Upper lobe of right lung (tissue), 1 donor: ENCODE measurements at places on chromosomes 3 and 15. TPM values are rescaled to one million over a fixed set of nuclear protein-coding genes. Genes with fewer than 3 reads are reported as not detected.

DNA sequence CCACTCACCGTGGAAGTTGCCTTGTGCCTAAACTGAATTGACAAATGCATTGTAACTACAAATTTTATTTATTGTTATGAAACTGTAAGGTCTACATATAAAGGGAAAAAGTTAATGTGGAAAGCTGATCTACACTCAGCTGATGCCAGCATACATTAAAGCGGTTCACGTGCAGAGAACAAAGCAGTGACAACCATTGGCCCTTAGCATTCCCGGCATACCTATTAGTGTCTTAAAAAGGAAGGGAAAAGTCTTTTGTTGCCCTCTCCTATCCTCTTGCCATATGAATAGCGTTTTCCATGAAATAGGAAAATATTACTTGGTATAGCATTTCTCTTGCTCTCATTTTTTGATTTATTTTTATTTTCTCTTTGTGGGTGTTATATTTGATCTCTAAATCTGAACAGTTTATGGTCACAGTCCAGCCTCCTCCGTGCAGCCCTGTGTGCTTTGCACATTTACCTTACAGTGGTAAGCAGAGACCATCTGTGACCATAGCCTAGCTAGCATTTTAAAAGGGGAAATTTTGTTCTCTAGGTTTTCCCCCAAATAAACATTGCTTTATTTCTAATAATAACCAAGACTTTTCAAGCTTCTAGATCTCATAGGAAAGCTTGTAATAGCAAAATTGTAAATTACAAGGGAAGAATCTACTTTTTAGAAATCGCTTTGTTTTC lies 89.7 kb upstream of the CGNL1 start:
- DNase-seq: no peak

GRCh38 chr15:39200586-39200985 lies 380.3 kb upstream of the THBS1 start:
- no peak for DNase-seq

- no peak for DNase-seq
These were observed 22.4 kb downstream of the LRRK1 start for GRCh38 chr15:100941536-100941935.

- DNase-seq: no peak
These were observed 15.0 kb upstream of the EHD4 start for GRCh38 chr15:41987246-41987924.

DNA sequence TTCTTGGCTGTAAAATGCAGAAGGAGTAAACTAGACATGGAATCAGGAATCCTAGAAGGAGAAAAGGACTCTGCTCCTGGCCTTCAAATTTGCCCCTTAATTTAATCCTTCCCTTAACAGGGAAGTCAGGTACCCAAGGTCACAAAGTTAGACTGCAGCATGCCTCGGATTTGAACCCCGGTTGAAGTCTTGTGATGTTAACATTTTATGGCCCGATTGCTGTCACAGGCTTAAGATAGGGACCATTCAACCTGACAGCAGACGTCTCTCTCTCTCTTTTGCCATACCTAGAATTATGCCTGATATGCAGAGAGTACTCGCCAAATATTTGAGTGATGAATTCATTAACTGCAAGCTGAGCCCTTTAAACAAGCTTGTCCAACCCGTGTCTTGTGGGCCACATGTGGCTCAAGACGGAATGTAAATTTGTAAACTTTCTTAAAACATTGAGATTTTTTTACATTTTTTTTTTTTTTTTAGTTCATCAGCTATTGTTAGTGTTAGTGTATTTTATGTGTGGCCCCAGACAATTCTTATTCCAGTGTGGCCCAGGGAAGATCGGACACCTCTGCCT lies 217.2 kb downstream of the THSD4 start:
- DNase-seq: no peak

GRCh38 chr3:156300929-156301840 lies 180.8 kb downstream of the KCNAB1 start:
- DNase-seq: no peak

GRCh38 chr15:81313686-81314085 lies 10.3 kb downstream of the STARD5 start:
- no peak for DNase-seq

TEX9 gene
- total RNA-seq: 7.0 TPM

- no peak for DNase-seq
These were observed 233.1 kb upstream of the HES1 start for GRCh38 chr3:193902607-193903511.

ZCWPW2 gene
- 0.96 TPM for total RNA-seq

GRCh38 chr15:95853350-95853749 lies 477.1 kb upstream of the NR2F2 start:
- no peak for DNase-seq

DNA sequence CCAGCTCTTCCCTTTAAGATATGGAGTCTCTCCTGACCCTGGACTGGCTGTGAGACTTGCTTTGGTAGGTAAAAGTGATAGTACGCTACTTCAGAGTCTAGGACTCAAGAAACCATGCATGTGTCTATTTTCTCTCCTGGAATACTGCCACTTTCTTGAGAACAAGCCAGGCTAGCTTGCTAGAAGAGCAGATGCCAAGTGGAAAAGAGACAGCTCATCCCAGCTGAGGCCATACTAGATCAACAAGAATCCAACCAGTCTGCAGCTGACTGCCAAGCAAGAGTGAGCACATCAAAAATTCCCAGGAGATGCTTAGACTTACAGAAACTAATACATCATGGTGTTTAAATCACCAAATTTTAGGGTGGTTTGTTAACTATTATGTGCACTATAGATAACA lies 208.3 kb upstream of the RBMS3 start:
- no peak for DNase-seq

DNA sequence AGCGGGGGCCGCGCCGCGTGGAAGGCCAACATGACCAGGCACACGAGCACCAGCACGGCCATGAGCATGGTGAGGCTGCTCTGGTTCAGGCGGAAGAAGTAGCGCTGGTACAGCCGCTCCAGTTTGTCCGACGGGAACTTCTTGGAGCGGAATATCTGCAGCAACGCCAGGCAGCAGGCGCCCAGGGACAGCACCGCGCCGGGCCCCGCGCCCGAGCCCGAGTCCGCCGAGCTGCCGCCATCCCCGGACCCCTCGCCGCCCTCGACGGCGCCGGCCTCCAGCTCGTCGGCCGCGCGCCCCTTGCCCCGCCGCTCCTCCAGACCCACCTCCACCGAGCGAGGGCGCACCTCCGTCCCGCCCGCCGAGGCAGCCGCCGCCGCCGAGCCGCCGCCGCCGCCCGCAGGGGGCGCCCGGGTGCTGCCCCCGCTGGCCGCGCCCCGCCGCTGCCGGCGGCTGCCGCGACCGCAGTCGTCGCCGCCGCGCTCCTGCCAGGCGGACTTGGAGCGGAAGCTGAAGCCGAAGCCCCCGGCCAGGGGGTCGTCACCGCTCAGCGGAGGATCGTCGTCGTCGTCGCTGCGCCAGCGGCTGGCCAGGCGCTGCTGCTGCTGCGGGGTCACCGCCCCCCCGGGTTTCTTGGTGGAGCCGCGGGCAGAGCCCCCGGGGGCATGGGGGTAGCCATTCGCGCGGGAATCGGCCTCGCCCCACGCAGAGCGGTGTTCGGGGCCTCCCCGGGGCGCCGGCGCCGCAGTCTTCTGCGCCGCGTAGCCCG lies 957 bp downstream of the ADCY5 start:
- DNase-seq: no peak

DNA sequence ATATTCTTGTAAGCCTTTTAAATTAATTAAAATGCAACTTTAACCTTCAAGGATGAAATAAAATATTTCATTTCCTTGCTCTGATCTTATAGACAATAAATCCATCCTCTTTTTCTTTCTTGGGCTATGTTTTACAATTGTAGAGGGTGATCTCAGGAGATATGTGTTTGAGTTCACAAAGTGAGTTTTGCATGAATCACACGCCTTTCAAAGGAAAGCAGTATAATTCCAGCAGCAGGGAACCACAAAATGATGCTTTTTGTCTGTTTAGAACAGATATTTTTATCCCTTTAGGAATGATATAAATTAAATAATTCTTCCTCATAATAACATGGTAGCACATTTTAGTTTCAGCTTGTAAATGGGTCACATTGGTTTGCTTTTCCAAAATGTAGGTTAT lies 191.2 kb downstream of the SEMA6D start:
- DNase-seq: no peak

DNA sequence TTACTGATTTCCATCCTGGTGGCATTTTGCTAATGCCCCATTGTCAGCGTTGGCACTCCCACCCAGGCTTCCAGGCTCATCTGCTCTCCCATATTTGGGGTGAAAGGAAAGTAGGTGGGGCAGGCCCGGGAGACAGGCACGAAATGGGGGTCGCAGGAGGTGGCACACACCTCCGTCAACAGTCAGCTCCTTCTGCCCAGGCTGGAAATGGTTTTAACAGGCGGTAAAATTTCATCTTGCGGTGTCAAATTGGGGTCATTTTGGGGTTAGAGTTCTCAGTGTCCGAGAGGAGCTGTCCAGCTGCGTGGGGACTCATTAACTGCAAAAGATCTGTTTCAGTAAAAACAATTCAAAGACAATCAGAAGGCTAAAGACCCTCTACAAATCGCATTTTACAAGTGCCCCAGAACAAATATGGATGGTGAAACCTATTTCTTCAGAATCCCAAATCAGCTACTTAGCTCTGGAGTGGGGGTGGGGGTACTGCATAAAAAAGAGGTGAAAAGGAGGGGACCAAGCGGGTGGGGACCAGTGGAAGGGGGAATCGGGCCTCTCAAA lies 4.2 kb upstream of the MEIS2 start:
- no peak for DNase-seq

GRCh38 chr3:52039846-52040245 lies 16.5 kb downstream of the DUSP7 start:
- DNase-seq: peak; percentile 92

DNA sequence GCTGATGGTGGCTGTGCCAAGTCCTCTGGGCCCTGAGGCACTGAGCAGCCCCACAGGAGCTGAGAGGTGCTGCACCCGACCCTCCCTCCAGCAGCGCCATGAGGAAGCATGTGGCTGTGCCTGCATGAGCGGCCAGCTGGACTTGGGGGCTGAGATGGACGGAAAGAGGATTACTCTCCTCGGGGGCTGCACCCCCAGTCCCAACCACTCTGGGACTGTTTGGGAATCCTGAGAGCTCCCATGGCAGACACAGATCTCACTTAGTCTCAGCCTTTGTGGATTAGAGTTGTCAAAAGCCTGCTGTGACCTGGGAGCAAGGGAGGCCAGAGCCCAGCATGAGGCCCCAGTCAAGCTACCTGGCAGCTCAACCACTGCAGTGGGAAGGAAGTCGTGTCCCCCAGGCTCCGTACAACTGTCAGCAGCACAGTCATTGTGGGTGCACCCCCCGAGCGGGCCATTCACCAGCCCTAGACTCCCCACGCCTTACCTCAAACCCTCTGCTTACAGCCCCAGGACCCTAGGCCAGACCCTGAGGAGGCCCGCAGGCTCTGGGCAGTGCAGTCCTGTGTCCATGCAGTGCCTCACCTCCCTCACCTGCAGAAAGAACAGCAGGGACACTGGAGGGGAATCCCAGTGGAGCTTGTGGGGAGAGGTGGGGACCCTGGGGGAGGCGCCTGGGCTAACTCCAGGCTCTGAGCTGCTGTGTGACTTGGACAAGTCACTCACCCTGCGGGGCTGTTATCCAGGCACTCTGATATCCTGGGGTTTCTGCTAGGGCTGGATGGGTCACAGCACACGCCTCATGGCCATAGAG lies 17.1 kb downstream of the PRR23E start:
- DNase-seq: no peak

- DNase-seq: no peak
These were observed 311.4 kb upstream of the SLITRK3 start for GRCh38 chr3:165507576-165507975.

DNA sequence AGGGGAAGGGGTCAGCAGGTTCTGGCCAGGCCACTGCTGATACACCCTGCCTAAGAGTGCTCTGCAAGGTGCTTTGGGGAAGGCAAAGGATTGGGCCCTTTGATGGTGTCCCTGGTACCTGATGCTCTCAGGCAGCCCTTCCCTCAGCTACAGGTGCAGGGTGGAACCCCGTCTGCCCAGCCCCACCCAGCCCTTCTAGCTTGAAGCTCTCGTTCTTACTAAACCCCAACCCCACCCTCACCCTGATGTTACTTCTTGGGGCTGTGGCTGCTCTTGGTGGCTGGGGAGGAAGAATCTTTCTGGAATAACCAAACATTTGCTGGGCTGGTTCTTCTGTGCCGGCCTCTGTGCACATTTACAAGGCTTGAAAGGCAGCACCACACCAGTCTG lies 6.4 kb downstream of the GNAI2 start:
- DNase-seq: no peak

- DNase-seq: no peak
These were observed 16.3 kb upstream of the HDAC11 start for GRCh38 chr3:13463618-13464400.

- no peak for DNase-seq
These were observed 85.5 kb downstream of the LRRC28 start for GRCh38 chr15:99336794-99337193.

GRCh38 chr15:57198131-57198530 lies 178.2 kb upstream of the CGNL1 start:
- DNase-seq: no peak

GABRR3 gene
- not detected for total RNA-seq

GRCh38 chr3:157091083-157091833 lies 68.7 kb downstream of the CCNL1 start:
- no peak for DNase-seq

DNA sequence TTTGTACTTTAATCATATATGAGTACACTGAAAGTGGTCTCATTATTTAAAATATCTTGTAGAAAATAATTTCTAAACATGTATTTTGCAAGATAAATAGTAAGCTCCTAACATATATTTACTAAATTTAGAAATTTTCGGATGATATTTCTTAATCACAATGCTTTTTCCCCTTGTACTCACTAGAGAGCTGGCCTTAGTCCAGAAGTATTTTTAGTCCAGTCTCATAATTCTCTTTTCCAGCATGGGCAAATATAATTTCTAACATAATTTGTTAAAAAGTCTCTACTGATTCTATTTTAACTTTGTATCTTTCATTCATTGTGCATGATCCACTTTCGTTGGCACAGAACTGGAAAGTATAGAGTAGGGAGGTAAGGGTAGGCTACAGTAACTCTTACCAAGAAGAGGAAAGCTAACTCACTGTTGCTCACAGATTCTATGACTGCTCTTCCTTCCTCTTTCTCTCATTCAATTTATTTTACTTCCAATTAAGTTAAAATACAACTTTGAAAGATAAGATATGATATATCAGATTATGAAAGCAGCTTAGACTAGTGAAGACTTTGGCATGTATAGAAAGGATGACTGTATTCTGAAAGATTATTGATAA lies 39.3 kb downstream of the FGF7 start:
- DNase-seq: no peak

DNA sequence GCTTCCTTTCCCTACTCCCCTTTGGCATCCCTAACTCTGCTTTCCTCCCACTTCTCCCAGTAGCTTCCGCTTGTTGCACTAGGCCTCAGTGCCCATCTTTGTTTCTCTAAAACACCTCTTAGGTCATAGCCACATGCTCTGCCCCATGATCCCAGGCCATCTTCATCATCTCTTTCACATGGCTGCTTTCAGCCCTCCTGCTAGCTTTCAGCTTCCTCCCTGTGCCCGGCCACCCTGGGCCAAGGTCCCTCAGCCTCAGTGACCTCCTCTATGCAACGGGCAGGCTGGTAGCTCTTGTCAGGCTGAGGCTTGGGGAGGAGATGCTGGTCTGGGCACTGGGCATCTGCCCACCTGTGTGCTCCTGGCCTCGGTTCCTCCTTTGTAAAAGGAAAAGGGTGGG lies 2.3 kb downstream of the PLEKHO2 start:
- no peak for DNase-seq

CYP1A2 gene
- total RNA-seq: 0.32 TPM

GRCh38 chr3:176219970-176220369 lies 977.3 kb downstream of the TBL1XR1 start:
- no peak for DNase-seq

TOP2B gene
- 83.4 TPM for total RNA-seq
